Stimulated activated CD4-positive, alpha-beta T cell treated with anti-CD3 and anti-CD28 coated beads, Interleukin-2, amount 100 ng/mL, for 48 hours (primary cell): ENCODE measurements at places on chromosomes 3 and 15.

- no peak for DNase-seq
These were observed 443.0 kb upstream of the ADAMTS9 start for GRCh38 chr3:65130782-65131181.

GRCh38 chr15:63254991-63255390, 22.4 kb upstream of the APH1B start:
- no peak for DNase-seq

DNA sequence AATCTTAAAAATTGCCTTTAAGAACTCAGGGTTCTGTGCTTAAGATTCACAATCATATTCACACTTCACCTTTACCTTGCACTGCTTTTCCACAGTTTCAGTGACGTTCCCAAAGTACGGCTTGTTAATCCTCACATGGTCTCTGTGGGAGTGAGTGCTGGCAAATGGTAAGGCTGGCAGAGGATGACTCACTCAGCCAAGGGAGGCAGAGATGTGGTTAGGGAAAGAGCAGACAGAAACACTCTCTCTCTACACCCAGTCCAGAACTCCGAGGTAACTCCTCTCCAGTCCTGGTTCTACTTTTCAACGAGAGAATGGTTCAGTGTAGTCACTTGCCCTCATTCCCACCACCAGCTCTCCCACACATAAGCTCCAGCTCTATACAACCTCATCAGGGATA, 33.1 kb downstream of the RASGRP1 start:
- no peak for DNase-seq

DNA sequence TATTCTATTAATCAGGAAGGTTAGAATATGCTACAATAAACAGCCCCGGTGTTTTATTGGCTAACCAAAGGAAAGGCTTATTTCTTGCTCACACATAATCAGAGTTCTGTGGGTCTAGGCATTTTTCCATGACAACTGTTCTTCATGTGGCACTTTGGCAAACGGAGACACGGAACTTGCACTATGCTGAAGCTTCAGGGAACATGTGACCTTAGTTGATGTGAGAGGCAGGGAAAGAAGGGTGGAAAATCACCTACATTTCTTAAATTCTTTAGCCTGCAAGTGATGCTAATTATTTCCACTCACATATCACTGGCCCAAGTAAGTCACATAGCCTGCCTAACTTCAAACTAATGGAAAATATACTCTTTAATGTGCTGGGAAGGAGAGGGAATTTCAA, 344.6 kb downstream of the SV2B start:
- no peak for DNase-seq

- DNase-seq = no peak
These were observed 1.0 kb upstream of the THUMPD3 start for GRCh38 chr3:9361691-9362388.

DNA sequence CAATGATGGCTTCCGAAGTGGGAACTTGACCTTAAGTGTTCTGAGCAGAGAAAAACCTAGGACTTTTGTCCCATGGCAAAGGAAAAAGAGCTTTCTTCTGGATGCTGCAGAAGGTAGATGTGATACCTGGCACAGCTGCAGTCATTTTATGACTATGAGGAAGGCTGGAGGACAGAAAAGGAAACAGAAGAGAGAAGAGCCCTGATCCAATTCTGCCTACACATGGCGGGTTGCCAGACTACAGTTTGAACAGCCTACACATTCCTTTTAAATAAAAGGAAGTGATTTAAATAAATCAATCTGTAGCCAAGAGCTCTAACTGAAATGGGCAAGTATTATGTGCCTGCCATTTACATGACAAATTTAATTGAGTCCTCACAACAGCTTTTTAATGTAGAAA, 43.6 kb upstream of the CHRNB4 start:
- no peak for DNase-seq

DNA sequence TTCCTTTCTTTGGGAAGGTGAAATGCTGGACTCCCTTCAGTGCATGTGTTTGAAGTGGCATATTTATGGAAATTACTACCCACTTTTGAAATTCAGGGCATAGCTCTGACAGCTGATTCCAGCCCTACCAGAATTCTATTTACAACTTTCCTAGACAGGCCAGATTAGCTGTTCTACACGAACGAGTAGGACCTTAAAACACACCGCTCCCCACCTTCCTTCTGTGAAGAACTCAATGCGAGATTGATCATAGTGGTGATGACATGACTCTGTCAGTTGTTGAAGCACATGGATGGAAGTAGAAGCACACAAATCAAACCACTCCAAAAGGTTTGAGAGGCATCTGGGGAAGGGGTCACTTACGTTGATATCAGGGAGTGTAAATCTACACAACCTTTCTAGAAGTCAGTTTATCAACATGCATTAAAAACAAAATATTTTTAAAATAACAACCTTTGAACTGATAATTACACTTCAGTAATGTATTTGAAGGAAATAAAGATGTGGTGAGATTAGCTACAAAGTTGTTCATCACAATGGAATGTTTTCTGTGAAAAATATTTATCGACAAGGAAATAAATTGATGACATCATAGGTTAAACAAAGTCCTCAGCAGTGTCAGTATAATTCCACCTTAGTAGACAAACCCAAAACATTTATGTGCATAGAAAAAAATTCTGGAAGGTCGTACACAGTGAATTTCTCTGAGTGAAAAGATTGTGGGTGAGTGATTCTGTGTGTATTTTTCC, 29.8 kb downstream of the RARB start:
- DNase-seq = no peak

- DNase-seq = no peak
These were observed 239.0 kb upstream of the NAALADL2 start for GRCh38 chr3:174620138-174620537.

DNA sequence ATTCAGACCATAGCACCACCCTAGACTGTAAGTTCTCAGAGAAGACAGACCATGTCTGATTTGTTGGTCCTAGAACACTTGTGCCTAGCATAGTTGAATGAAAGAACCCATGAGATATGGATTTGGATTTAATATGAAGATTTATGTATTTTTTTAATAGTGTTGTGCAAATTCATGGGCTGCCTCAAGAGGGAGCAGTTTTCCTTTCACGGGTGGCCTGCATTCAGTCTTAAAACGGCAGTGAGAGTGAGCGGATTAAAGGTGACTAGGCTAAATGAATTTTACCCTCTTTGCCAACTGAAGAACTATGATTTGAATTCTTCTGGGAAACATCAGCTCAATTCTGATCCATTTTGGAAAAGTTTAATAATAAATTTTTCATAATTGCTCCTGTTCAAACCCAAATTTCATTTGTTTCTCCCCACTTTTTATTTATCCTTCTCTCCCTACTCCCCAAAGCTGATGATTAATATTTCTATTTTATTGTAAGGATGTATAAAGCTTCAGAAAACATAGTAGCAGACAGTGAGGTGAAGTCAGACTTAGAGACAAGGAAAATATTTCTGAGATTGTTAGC, 67.3 kb downstream of the MORC1 start:
- peak; percentile 4 for DNase-seq

- no peak for DNase-seq
These were observed 408.1 kb upstream of the NR2F2 start for GRCh38 chr15:95922431-95922830.

DNA sequence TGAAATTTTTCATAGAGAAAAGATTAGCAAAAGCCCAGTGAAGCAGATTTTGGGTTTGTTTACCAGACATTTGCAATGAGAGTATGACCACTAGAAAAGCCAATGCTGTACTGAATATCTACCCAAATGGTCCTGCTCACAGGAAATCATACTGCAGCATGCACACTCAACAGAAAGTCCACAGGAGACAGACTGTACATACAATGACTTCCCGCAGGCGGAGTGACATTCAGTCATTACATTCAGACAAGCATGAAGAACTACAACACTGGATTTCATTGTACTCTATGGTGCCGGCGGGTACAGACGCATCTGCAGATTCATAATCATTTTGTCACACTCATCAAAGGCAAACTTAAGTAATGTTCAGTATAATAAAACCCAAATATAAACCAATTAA, 11.8 kb downstream of the LZTFL1 start:
- no peak for DNase-seq

DNA sequence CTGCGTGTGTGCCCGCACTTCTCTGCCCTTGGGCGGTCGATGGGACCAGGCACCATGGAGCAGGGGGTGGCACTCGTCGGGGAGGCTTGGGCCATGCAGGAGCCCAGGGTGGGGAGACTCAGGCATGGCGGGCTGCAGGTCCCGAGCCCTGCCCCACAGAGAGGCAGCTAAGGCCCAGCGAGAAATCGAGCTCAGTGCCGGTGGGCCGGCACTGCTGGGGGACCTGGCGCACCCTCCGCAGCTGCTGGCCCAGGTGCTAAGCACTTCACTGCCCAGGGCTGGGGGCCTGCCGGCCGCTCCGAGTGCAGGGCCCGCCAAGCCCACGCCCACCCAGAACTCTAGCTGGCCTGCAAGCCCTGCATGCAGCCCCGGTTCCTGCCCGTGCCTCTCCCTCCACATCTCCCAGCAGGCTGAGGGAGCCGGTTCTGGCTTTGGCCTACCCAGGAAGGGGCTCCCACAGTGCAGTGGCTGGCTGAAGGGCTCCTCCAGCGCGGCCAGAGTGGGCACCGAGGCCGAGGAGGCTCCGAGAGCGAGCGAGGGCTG, 553 bp upstream of the RTP4 start:
- DNase-seq = peak; percentile 9

DNA sequence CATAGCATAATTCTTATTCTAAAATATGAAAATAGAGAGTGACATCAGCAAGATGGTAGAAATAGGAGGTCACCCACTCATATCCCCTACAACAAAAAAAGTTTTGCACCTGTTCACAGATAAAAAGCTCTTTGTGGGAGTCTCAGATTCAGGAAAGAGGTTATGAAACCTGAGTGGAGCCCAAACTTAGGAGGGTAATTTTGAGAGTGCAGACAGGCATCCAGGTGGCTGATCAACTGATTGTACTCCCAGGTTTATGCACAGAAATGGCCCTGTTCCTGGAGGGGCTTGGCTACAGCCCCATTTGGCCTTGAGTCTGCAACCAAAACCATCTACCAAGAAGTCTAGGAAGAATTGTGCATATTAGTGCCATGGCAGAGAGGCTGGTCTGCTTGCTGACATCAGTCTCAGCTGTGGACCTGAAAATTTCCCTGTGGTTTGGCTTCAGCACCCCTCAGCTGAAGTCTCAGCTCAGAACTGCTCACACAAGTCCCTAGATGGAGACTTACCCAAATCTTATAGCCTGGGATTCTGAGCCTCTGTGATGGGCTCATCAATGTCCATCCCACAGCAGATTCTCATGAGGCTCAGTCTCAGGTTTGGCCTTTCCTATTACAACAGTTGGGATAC, 291.6 kb downstream of the IL20RB start:
- no peak for DNase-seq

DNA sequence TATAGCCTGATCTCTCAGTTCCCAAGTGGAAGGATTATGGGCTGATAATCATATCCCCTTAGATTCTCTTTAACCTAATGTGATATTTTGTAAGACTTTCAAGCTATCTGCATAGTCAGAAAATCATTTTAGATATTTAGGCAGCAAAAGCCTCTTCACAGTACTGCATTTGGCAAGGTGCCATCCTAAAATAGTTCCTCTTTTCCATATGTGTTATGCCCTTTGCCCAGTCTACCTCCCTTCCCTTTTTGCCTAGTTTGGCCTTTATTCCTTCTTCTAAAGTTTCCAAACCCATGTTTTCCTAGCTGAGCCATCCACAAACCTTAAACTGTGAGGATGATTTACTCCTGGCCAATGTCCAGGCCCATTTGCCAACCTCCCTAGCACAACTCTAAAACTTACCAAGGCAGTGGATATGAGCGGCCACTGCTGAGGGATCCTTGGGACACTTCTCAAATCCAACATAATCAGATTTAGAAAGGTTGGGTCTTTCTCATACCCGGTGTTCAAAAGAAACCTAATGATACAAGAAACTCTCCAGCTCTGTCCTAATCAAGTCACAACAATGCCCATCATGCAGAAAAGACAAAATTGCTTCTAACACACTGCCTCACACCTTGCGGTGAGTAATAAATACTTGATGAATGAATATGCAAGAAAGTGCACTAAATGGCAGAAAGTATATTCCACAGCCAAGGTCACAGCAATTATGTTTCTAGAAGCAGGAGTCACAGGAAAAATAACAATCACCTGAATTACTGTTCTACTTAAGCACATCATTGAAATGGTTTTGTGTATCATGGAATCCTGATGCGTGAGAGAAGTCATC, 493.9 kb downstream of the NLGN1 start:
- no peak for DNase-seq

DNA sequence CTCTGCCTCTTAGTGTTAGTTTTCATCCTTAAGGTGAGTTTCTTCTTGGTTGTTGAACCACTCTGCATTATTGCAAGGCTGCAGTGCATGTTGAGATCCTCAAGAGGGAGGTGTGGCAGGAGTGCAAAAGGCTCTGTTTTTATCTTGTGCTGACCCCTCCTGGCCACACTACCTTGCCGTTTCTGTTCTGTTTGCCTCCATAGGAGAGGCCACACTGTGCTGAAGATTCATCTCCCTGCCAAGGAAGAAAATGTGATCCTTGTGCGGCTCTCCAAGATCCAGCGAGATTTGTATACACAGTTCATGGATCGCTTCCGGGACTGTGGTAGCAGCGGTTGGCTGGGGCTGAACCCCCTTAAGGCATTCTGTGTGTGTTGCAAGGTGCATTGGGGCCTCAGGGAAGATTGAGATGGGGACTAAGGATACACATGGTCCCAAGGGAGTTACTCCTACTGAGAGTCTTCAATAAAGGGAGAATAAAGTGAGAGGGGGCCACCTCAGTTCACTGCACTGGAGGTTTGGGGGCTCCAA, 33.0 kb upstream of the TEX264 start:
- DNase-seq = peak; percentile 3

GRCh38 chr15:33380406-33380805, 69.6 kb downstream of the RYR3 start:
- no peak for DNase-seq

DNA sequence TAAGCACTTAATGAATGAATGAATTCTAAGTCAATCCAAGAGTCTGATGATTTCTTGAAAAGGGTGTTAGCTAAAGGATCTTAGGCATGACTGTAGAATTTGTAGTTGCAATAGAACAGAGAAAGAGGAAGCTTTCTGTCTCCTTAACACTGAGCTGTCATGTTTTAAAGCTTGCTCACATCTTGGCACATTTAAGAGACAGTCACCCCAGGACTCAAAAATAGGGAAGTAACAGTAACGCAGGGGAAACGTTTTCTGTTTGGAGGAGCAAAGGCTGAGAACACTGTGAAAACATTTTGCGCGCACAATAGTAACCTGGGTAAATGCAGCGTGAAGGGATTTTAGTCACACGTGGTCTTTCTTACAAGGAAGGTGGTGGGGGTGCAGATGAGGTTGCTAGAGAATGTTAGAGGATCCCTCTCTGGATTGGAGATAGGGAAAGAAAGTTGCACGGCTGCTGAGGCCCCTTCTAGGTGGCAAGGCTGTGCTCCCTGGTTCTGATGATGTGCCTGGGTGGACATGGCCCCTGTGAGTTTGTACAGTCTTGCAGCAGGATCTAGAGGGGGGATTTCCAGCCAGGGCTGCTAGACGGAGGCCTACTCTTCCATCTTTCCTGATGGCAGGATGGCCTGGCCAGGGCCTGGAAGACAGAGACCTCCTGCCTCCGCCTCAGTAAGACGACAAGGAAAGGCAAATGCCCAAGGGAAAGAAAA, 12.0 kb downstream of the STARD5 start:
- DNase-seq = no peak

GRCh38 chr15:40438712-40439111, 2.0 kb upstream of the BAHD1 start:
- DNase-seq = no peak
